ENCODE measurements at places on chromosomes 13 and 19.
A peak's percentile ranks its signal among the peaks of the same experiment; 100 is the strongest.

GRCh38 chr13:99626461-99627082 is 125.3 kb downstream of the TM9SF2 start:
- no peak for DNase-seq

DNA sequence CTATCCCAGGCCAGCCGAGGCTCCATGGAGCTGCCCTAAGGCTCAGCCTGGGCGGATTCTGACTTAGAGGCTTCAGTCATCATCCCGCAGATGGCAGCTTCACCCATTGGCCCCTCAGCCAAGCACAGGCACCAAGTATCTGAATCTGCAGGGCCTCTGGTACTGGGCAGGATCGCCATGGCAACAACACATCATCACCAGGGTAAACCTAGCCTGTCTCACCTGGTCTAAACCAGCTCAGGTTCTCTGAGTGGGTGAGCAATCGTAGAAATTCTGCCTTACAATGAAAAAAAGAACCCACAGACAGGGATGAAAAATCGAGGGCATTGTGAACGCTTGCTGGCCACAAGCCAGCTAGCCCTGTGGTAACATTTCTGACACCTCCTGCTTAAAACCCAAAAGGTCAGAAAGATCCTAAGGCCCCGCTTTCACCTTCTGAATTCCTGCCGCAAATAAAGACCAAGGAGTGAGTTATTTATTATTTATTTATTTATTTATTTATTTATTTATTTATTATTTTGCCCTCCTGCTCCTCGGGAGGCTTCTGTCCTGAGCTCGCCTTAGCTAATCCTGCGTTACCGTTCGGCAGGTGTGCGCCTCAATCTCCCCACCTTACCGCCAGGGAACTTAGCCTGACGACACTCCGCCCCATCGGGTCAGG is 12.0 kb upstream of the CEACAM21 start:
- no peak for DNase-seq

DNA sequence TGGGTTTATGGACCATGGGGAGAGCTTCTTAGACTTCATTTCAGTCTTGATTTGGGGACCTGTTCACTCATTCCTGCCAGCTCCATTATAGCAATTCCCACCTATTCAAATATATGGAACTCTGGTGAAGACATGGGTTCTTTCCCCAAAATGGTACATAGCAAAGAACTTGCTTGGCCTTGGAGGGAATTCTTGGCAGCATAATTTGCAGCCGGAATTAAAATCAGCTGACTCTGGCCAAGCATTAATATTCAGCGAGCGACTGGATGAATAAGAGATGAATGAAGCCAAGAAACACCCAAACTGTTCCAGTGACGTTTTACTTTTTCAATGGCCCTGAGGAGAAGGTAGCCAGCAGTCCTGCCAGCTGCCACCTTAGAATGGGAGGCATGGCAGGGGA is 88.4 kb upstream of the SOX1 start:
- no peak for DNase-seq

DNA sequence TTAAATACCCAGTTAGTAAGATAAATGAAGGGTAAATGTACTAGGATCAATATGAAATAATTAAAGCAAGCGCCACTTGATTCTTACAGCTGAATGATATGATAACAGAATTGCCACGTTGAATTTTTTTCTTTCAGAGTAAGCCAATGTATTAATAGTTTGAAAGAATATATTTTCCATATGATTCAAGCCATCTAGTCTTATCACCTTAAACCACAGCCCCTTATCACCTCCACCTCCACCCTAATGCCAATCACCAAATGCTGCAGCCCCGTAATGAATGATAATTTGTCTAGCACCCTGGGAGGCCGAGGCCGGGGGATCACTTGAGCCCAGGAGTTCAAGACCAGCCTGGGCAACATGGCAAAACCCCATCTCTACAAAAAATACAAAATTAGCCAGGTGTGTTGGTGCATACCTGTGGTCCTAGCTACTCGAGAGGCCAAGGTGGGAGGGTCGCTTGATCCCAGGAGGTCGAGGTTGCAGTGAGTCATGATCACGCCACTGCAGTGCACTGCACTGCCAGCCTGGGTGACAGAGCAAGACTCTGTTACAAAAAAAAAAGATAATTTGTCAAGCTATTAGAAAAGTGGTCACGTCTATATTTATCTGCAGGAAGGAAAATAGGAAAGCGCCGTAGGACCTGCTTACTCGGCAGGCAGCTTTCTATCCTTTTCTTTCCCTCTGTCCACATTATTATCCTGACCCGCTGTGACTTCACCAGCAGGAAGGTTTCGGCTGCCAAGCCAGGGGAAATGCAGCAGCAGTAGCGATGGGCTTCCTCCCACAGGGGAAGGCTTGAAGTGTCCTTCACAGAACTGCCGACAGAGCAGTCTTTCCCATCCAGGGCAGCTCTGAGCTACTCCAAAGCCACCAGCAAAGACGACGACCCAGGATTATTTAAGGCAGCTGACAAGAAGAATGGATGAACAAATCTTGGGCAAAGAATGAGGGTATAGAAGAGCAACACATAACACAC is 19.7 kb upstream of the CLN5 start:
- no peak for DNase-seq

- DNase-seq, result no peak
Measured at GRCh38 chr13:28325022-28325421, 169.9 kb downstream of the FLT1 start.

- DNase-seq, result peak; percentile 5
Measured at GRCh38 chr13:71285700-71286099, 581.3 kb downstream of the DACH1 start.

DNA sequence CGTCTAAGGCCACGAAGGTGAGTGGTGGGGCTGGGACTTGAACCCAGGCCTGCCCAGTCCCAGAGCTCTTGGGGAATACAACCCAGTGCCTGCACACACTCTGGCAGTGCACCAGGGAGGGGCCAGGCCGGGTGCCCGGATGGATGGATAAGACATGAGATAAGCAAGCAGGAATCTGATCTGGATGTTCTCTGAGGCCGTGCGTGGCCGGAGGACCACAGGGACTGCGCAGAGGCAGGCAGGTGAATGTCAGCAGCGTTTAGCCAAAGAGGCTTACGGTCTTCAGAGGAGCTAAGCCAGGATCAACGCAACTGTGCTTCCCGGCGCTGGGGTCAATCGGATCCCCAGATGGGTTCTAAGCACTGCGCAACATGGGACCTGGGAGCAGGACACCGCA is 1.5 kb downstream of the ZNF787 start:
- no peak for DNase-seq

- no peak for DNase-seq
Measured at GRCh38 chr13:36766295-36766694, 52.7 kb upstream of the RFXAP start.

GRCh38 chr19:708154-709143 is at the start of gene PALM:
Gene PALM, plus strand, starts transcription at chr19:708935. Its CDS starts 212 bp downstream, at chr19:709147.
- DNase-seq, result peak; percentile 43

- no peak for DNase-seq
Measured at GRCh38 chr13:29954082-29955028, 103.9 kb upstream of the UBL3 start.

- no peak for DNase-seq
Measured at GRCh38 chr13:68078874-68079273, 848.7 kb upstream of the PCDH9 start.

GRCh38 chr19:2062389-2062729 is 11.3 kb upstream of the MKNK2 start:
- DNase-seq, result no peak

GRCh38 chr19:703651-704446 is 4.9 kb upstream of the PALM start:
- DNase-seq, result no peak

DNA sequence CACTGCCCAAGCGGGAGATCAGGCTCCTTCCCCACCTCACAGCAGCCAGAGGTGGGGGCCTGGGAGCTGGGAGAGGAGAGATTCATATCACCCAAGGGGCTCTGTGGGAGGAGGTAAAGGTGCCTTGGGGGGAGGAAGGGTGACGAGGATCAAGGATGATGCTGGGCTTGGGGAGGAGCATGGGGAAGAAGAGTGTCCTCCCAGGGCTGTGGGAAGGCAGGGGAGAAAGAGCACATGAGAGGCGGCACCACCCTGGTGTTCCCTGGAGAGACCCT is 82.7 kb downstream of the ANKRD10 start:
- no peak for DNase-seq

DNA sequence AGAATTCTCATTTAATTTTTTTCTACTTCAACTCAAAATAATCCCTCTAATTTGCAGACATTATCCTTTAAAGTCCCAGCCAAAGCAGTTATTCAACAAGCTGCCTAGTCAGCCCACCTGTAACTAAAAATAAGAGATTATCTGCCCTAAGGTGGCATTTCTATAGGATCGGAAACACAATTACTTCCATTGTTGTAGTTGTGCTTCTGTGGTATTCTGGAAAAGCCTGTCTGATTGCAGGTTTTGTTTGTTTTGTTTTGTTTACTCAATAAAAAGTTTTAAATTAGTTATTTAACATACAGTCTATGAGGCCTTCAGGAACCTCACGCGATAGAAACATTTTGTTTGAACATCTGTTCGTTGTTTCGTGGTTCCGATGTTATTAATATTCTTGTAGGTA is 101.0 kb downstream of the ZIC5 start:
- DNase-seq, result peak; percentile 95

- no peak for DNase-seq
Measured at GRCh38 chr19:12935071-12935470, 1.6 kb upstream of the FARSA start.

DNA sequence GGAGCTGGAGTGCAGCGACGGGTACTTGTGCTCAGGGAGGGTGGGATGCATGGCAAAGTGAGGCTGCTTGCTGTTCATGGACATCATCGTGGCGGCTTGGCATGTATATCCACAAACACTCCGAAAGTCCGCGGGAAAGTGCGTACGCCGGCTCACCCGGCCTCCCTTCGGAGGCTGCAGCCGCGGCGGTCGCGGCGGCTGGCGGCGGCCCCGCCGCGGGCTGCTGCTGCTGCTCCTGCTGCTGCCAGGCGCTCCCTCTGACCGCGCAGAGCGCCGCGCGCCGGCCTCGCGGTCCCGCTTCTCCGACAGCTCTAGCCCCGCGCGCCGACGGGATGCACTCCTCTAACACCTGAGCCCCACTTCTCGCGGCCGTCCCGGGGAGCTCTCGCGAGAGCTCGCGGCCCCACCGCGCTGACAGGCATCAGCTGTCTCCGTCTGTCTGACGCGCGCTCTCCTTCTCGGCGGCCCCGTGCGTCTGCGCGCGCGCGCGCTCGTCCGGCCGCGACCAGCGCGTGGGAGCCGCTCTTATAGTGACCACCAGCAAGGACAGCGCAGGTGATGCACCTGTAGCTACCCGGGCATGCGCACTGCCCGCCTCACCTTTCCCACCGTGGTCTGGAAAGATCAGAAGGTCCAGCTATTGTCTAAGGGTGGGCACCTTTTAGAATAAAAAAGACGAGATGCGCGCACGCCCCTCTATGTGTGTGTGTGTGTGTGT is at the start of gene POU4F1:
POU4F1 (minus strand) TSS at position 313 of the 718 bp plus-strand sequence; CDS start at position 87, 226 bp downstream.
- peak; percentile 89 for DNase-seq

GRCh38 chr13:66113882-66114526 is 1116.1 kb downstream of the PCDH9 start:
- no peak for DNase-seq

GRCh38 chr13:32430018-32430747 is 2.3 kb upstream of the N4BP2L1 start:
- no peak for DNase-seq

DNA sequence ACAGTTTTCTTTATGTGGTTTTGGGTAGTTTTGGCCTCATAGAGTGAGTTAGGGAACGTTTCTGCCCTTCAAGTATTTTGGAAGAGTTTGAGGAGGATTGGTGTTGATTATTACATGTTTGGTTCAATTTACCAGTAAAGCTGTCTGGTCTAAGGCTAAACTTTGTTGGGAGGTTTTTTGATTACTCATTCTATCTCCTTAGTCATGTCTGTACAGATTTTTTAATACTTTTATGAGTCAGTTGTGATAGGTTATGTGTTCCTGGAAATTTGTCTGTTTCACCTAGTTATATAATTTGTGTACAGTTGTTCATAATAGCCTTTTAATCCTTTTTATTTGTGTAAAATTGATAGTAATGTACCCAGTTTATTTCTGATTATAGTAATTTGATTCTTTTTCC is 20.4 kb downstream of the RNF17 start:
- DNase-seq, result no peak

DNA sequence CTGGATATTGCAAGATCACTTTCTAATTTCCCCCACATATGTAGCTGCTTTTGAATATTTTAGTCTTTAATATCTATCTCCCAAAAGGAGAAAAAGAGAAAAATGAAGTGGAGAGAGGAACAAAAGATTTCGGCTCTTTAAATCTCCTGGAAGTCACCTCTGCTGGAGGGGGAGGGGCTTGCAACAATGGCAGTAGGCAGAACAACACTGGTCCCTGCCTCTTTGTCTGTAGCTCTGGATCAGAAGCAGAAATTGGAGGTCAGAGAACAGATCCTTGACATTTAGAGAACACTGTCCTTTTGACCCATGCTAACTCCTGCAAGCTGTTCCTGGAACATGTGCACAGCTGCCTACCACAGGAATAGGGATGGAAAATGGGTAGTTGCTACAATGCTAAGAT is 86.7 kb upstream of the GPR12 start:
- DNase-seq, result no peak

DNA sequence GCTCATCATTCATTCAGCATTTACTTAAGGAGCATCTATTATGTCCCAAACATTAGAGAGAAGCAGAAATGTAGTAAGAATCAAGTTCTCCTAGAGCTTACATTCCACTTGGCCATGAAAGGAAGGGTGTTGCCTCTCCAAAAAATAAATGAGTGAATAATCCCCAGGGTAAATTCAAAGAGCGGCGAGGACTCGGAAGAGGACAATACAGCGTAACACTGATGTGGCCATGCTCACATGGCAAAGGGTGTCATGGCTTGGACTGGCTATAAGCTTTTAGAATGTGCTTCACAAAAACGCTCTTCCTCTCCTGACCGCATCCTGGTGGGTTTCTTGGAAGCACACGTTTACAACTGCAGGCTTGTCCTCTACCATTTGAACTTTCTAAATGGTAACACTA is 290.2 kb downstream of the IRS2 start:
- no peak for DNase-seq

- no peak for DNase-seq
Measured at GRCh38 chr13:25571237-25571636, 199.5 kb downstream of the ATP8A2 start.

GRCh38 chr13:95123726-95124125 is 177.5 kb downstream of the ABCC4 start:
- no peak for DNase-seq

- no peak for DNase-seq
Measured at GRCh38 chr13:105343134-105343806, 1192.2 kb downstream of the EFNB2 start.
